Activated T-cell treated with anti-CD3 and anti-CD28 coated beads for 4 hours (primary cell): ENCODE measurements at places on chromosomes 16 and 17.
A peak's percentile ranks its signal among the peaks of the same experiment; 100 is the strongest.

- no peak for DNase-seq
Measured at GRCh38 chr16:5058476-5058875, 7.3 kb downstream of the C16orf89 start.

- no peak for DNase-seq
Measured at GRCh38 chr16:17281052-17281451, 189.7 kb downstream of the XYLT1 start.

DNA sequence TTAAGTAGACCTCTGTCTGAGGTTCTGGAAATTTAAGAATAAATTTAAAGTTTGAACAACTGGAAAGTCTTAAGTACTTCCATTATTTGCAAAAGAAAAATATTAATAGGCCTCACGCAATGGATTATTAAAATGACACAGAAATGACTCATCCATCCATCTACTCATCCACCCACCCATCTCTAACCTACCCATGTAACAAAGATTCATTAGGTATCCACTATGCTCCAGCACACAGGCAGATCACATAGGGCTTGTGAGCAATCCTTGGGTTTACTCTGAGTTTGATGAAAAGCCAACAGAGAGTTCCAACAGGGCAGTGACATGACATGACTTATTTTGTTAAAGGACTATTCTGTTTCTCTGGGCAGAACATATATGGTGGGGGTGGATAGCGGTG lies 93.3 kb downstream of the HELZ start:
- no peak for DNase-seq

GRCh38 chr17:80169784-80170500 lies at the start of gene CARD14:
Gene CARD14 (plus strand): TSS chr17:80170030. CDS start chr17:80181439, 11,409 bp downstream.
- DNase-seq: no peak

GRCh38 chr17:70078994-70079531 lies 4.0 kb downstream of the KCNJ16 start:
- no peak for DNase-seq

GRCh38 chr17:33109336-33110072 lies 117.9 kb downstream of the SPACA3 start:
- no peak for DNase-seq

DNA sequence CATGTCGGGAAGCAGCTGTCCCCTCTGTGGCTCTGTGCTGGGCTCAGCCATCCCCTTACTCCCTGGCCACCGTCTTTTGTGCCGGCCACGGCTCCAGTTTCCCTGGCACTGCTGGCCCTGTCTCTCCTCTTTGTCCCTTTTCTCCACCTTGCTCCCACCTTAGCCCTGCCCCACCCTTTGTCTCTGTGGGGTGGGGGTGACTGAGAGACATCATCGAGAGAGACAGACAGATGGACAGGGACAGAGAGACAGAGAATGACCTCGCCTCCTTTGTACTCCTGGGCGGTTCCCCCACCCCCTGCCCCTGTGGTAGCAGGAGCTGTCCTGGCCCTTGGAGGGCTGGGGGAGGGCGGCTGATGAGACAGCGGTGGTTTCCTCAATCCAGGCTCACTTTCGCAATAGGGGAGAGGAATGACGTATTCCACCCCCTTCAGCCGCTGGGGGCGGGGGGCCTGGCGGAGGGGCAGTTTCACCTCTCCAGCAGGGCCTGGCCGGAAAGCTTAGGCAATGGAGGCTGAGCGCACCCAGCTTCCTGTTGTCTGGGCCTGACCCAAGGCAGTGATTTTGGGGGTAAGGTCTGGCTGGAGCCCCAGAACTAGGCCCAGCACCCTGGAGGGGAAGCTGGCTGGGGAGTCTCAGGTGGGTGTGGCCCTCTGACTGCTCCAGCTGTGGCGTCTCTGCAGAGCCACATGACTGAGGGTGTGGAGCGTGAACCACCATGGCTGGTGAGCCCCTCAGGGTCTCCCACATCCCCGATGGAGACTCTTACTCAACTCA lies 7.3 kb downstream of the FMNL1 start:
- peak; percentile 66 for DNase-seq

DNA sequence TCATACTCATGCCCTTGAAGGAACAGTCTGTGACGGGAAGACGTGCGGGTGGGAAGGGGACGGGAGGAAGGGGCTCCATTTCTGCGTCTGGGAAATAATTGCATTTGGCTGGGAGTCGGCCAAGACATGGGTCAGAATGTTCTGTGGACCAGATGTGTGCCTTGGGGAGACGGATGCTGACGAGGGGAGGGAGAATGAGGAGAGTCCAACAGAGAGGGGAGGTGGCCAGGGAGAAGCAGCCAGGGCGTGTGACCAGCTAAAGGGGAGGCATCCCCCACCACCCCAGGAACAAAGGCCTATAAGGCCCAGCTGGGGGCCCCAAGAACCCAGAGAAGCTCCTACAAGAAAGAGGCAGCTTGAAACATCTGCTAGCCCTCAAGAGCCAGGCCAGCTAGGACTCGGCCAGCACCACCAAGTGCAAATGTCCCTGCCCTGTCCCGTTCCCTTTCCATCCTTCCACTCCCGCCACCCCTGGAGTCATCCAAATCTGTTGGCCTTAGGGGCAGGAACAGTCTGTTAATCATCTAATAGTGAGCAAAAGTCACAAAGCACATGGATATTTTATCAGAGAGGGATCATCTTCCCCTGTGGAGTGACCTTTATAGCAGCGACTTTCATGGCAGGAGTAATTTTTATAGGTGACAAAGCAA lies 42.5 kb upstream of the BCO1 start:
- DNase-seq: no peak

- DNase-seq: no peak
Measured at GRCh38 chr16:19092653-19093410, 20.9 kb upstream of the ITPRIPL2 start.

DNA sequence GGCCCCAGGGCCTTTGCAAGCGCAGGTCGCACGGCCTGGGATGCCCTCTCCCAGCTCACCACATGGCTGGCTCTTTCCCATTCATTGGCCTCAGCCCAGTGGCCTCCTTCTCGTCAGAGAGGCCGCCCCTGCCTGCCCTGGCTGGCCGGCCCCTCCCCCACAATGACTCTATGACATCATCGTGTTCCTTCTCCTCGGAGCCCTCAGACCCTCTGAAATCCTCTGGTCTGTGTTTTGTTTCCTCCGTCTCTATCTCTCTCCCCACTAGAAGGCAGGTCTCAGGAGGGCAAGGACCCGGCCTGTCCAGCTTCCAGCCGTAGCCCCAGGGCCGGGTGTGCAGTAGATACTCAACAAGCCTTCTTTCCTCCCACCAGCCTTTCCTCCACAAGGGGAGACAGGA lies 164.8 kb upstream of the FOXF1 start:
- no peak for DNase-seq

DNA sequence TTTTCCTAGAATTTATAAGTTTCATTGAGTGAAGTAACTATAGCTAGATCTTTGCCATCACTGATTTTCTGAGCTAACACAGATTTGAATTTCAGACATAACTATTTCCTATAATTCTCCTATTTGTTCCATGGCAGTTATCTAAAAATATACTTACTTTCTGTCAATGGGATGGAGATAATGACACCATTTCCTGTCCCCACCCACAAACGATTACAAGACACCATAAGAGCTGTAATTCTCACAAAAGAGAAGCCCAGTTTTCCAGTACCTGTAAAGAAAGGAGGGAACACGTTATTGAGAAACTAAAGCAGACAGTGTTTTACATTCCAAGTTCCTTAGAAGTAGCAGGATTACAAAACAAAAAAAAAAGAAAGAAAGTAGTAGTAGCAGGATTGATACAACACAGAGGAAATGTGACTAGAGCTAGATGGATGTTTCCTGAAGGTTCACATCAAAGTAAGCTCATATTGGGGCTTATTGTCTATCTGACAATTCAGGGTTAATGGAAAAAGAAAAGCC lies 110.9 kb upstream of the TOB1 start:
- no peak for DNase-seq

- no peak for DNase-seq
Measured at GRCh38 chr17:32520104-32520701, 33.4 kb downstream of the CDK5R1 start.

DNA sequence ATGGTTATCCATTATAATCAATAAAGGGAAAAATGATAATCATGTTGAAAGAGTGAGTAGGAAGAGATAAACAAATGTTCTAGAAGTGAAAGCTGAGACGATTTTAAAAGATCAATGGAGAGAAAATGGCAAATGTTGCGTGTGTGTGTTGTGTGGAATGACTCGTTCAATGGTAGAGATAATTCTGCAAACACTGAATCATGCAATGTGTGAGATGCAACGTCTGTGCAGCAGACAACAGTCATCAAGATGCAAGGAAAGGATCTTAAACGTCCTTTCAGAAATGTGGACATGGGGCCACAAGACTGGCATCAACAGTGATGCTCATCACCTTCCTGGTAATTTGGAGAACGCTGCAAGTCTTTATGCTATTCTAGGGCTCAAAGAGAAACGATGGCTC lies 124.4 kb downstream of the CDYL2 start:
- DNase-seq: no peak

DNA sequence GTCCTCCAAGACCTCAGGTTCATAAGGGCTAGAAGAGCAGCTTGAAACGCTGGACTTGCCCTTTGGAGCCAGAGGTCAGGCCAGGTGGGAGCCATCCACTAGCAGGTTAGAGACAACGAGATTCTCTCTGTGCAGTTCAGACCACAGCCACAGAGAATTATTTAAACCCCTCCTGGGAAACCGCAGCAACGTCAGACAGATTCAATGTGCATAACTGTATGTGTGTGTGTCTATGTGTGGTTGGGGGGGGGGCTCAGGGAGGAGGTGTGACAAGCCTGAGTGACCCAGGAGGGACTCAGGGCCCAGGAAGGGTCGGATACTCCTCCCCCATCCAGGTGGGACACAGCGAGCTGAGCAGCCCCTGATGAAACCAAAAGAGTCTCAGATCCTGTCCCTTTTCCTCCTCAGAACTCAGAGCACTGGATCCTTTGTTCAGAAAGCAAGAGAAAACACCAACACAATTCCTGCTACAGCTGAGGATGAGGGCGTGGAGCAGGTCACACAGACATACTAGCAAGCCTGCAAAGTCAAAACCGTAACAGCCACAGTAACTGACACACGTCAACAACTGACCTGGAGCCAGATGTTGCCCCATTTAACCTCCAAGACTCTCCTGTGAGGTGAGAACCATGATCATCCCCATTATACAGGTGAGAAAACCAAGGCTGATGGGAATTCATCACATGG lies 66.8 kb downstream of the XYLT1 start:
- no peak for DNase-seq

DNA sequence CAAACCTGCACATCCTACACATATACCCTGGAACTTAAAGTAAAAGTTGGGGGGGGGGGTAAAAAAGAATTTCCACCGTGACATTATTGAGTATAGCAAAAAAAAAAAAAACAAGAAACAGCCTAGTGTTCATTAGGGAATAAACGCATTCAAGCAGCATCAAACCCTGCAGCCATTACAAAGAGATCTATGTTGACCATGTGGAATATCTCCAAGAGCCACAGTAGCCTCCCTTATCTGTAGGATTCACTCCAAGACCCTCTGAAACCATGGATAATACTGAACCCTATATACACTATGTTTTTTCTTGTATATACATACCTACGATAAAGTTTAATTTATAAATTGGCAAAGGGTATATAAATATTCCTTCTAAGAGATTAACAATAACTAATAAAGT lies 5.6 kb upstream of the BIRC5 start:
- DNase-seq: no peak

- DNase-seq: no peak
Measured at GRCh38 chr17:74009056-74009625, 194.3 kb upstream of the RPL38 start.

DNA sequence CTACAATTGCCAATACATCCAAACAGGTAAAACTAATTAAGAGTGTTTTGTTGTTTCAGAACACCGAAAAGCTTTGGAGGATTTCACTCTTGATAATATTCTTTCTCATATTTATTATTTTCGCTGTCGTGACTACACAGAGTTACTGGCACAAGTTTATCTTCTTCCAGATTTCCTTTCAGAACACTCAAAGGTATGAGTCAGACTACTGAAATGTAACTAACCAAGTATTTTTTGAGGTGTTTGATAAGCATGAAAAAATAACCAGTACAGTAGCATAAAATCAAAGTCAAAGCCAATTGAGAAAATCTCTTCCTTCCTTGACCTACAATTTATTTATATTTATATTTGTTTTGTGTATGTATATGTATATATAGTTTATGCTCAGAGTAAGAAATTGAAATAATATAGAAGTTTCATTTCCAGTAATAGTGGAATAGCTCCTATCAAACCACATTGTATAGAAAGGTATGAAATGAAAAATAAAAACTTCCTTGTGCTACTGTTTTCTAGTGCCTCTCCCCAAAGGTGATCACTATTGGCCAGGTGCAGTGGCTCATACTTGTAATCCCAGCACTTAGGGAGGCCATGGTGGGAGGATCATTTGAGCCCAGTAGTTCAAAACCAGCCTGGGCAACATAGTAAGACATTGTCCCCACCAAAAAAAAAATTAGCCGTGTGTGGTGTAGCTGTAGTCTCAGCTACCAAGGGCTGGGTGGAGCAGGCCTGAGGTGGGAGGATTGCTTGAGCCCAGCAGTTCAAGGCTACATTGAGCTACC lies 10.9 kb downstream of the RAD51C start:
- DNase-seq: no peak

GRCh38 chr16:12009462-12009861 lies 32.9 kb downstream of the SNX29 start:
- no peak for DNase-seq

- DNase-seq: no peak
Measured at GRCh38 chr17:81515530-81516041, 3.0 kb upstream of the ACTG1 start.

- DNase-seq: no peak
Measured at GRCh38 chr17:36730857-36731490, 129.6 kb downstream of the MRM1 start.

DNA sequence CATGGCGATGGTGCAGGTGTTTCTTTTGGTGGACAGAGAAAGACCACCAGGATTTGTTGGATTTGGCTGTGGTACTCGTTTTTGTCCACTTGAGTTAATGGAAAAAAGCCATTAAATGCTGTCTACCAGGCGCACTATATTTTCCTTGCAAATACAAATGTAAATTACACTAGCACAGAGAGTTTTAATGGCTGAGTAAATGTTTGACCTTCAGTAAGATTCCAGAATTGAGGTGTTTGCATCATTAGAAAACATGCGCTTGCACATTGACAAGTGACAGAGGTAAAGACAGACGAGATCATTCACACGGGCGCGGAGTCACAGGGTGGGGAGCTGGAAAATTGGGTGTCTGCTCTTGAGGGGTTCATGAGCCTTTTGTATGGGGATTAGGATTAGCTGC lies 53.5 kb upstream of the AKTIP start:
- no peak for DNase-seq

- DNase-seq: no peak
Measured at GRCh38 chr16:64745258-64745930, 376.5 kb downstream of the CDH11 start.
